ENCODE measurements at places on chromosomes 5 and 9. TPM values are rescaled to one million over a fixed set of nuclear protein-coding genes. Genes with fewer than 3 reads are reported as not detected.
A peak's percentile ranks its signal among the peaks of the same experiment; 100 is the strongest.

DNA sequence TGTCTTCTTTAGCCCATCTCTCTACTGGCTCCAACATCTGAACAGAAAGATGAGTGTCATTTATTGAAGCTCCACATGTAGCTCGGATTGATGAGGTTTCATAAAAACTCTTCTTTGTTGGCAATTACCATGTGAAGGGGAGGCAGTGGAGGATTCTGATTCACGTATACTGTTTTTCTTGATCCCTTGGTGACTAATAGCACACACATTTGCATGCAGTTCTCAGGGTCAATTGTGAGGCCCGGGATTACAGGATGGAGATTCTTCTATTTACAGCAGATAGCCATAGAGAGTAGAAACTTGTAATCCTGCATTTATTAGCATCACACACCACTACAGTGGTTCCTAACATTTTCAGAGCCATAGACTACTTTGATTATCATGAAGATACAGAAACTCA lies 133.2 kb upstream of the MARCHF11 start:
- H3K27ac ChIP-seq: no peak overlapping the region
- no peaks in the 10 kb centered on the region for H3K4me1 ChIP-seq
- DNase-seq: no peak

GRCh38 chr9:97441729-97442128 lies 29.8 kb downstream of the TDRD7 start:
- H3K4me1 ChIP-seq: no peaks in the 10 kb centered on the region
- H3K4me3 ChIP-seq: no peak overlapping the region

DNA sequence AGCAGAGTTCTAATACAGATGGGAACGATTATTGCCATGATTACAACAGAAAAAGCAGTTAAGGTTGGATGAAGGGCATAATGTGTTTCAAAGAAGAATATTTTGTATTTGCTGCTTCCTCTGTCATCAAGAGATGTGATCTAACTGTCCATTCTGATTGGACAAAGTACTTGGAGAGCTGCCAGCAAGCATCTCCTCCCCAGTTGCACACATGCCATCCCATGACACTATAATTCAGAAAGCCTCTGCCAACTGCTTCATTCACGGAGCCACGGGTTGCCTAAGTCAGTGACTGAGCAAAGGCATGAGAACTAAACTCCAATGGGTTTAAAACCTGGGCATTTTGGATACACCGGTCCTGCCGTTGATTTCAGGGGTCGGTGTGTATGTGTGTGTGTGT lies 253.8 kb downstream of the CRB2 start:
- no peak overlapping the region for H3K4me3 ChIP-seq
- no peak overlapping the region for H3K27ac ChIP-seq
- H3K36me3 ChIP-seq: no peaks in the 10 kb centered on the region
- H3K4me1 ChIP-seq: no peaks in the 10 kb centered on the region
- H3K27me3 ChIP-seq: no peaks in the 10 kb centered on the region

GRCh38 chr9:36136894-36137391 lies 410 bp downstream of the GLIPR2 start:
- no peaks in the 10 kb centered on the region for H3K36me3 ChIP-seq
- H3K4me3 ChIP-seq: peak overlapping the region; percentile 87
- peak overlapping the region; percentile 90 for H3K27ac ChIP-seq

GRCh38 chr5:83924891-83925290 lies 204.2 kb upstream of the HAPLN1 start:
- H3K27ac ChIP-seq: no peak overlapping the region
- H3K4me3 ChIP-seq: no peak overlapping the region
- no peaks in the 10 kb centered on the region for H3K36me3 ChIP-seq

DNA sequence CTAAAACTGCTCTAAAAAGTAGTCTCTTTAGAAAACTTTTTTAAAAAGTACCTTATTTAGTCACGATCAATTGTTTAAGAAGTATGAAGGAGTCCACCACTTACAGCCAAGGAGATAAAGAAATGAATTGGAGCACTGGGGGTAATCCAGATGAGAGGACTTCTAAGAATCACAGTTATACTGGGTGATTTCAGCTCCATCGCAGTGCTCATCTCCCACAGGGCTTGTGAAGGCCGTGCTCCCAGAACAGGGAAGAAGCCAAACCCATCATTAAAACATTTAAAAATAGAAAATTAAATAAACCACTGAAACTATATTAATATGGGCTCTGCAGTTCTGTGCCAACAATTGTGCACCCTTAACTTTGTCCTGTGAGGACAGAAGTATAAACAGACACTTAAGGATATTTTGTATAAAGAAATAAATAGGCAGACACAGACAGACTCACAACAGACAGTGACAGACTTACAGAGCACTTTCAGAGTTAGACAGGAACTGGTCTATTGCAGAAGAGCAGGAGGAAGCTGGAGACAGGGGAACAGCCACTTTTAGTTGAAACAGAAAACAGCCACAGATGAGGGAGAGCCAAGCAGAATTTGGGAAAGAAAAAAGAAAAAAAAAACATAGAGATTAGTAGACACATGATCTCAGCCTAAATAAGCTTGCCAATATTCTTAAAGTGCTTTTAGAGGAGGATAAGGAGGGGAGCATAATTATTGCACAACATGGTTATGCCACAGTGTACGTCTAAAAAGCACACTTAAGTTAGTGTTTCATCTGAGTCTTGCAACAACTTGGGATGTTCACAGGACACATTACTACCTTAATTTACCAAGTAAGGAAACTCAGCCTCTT lies 81.8 kb downstream of the FBXO38 start:
- no peaks in the 10 kb centered on the region for H3K27me3 ChIP-seq
- peaks cover 29% of the 10 kb centered on the region for H3K4me1 ChIP-seq
- no peaks in the 10 kb centered on the region for H3K36me3 ChIP-seq
- no peak for DNase-seq
- no peak overlapping the region for H3K4me3 ChIP-seq
- H3K27ac ChIP-seq: peak overlapping the region; percentile 9

GRCh38 chr9:26131886-26132285 lies 453.6 kb upstream of the TUSC1 start:
- H3K4me3 ChIP-seq: no peak overlapping the region
- H3K36me3 ChIP-seq: no peaks in the 10 kb centered on the region
- H3K27ac ChIP-seq: no peak overlapping the region
- no peaks in the 10 kb centered on the region for H3K4me1 ChIP-seq
- DNase-seq: no peak
- no peaks in the 10 kb centered on the region for H3K27me3 ChIP-seq

DNA sequence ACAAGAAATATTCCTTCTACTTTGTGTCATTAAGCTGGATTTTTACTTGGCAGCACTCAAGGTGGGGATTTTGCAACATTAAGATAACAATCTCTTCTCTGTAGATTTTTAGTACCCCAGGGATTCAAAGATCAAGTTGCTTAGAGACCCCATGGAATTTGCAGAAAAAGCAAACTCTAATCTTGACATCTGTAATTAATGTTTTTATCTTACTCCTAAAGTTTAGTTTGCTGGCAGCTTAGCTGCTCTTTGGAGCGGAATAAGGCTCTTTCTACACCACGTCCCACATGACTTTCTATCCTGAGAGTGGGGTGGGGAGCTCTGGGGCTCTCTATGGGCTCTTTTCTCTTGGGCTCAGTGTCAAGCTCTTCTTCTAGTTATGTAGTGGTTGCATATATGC lies 21.7 kb upstream of the SPDL1 start:
- no peaks in the 10 kb centered on the region for H3K4me1 ChIP-seq
- no peaks in the 10 kb centered on the region for H3K36me3 ChIP-seq
- H3K27ac ChIP-seq: no peak overlapping the region
- DNase-seq: no peak
- H3K27me3 ChIP-seq: no peaks in the 10 kb centered on the region
- H3K4me3 ChIP-seq: no peak overlapping the region

DNA sequence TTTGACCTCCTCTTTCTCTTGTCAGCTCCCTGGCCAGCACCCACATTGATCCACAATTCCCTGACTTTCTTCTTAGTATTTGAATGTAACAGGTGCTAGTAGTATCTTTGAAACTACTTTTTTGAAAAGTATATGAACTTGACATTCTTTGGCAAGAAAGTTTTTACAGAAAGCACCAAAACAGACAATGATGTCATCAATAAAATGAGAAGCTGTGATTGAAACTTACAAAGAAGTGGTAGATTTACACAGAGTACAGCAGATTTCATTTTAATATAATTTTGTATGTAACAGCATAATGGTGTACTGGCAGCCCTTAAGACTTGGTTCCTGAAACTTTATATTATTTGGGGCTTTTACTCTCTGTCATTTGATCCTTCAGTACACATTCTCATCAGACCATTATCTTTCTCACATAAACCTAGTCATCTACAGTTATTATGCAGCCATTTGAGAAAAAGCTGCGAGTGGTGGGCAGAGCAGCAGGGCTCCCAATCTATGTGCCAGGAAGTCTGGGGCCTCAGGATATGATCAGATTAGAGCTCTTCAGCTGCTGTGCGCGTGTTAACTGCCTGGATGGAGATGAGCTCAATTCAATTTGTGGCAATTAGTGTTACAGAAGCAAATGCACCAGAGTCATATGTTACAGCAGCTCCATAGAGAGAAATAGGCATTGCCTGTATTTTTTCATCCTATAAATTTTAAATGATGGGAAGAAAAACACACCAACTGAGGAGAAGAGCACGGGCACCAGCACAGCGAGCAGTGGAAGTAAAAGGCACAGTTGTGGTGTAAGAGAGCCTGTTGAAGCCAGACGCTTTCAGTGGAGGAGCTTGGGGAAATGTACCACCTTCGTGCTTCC lies 126.1 kb downstream of the STARD4 start:
- no peaks in the 10 kb centered on the region for H3K4me1 ChIP-seq
- H3K27me3 ChIP-seq: no peaks in the 10 kb centered on the region
- no peak overlapping the region for H3K27ac ChIP-seq

DNA sequence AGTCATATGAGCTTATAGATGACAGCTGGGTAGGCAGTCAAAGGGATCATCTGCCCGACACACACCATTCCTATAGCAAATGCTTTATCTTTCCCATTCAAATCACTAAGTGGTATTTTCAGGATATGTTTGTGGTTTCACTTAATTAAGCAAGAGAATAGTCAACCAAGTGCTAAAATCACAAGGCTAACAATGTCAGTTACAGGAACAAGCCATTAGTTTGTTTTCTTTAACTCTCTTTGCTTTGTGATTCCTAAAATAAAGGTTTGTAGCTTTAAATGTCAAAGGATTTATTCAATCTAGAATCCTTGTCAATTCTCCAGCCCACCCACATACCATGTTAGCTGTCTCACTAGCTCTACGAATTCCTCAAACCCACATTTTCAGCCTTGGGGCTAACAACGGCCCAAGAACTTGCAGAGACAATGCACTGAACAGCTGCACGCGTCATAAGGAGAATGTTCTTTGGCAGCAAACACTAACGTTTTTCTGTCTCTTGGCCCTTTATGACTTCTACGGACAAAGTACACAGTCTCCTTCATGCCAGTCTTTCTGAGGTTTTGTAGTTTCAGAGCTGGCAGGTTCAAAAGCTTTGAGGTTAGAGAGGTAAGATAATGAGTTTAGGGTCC lies 56.6 kb downstream of the ELAVL2 start:
- H3K4me1 ChIP-seq: peaks cover 4% of the 10 kb centered on the region
- no peaks in the 10 kb centered on the region for H3K27me3 ChIP-seq
- H3K27ac ChIP-seq: no peak overlapping the region
- DNase-seq: no peak
- no peaks in the 10 kb centered on the region for H3K36me3 ChIP-seq
- no peak overlapping the region for H3K4me3 ChIP-seq

- no peaks in the 10 kb centered on the region for H3K36me3 ChIP-seq
- H3K27ac ChIP-seq: no peak overlapping the region
- H3K4me3 ChIP-seq: no peak overlapping the region
- H3K4me1 ChIP-seq: no peaks in the 10 kb centered on the region
- no peaks in the 10 kb centered on the region for H3K27me3 ChIP-seq
These were observed 58.4 kb upstream of the MARCHF11 start for GRCh38 chr5:16238018-16238417.

DNA sequence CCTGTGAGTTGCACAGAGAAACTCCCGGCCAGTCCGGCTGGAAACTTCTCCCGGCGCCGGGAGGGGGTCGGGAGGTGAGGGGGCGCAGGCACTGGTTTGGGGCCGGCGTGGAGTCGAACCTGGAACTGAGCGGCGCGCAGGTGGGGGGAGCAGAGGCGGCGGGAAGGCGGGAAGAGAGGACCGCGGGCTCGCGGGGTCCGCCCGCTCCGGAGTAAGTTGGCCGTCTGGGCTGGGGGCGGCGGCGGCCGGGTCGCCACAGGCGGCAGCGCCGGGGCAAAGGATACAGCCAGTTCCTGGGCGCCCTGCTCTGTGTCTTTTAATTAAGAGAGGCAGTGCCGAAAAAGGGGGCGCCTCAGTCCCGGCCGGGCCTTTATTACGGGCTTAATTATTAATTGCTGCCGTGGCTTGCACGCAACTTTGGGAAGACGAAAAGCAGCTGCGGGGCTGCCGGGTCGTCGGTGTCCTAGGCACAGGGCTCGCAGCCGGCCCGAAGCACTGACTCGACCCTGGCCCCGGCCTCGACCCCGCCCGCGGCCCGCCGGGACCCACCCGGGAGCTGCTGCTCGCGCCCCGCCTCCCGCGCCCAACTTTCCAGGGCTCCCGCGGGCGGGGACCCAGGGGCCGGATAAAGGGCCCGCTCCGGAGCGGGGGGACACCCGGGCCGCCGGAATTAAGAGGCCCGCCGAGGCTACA lies 1.1 kb downstream of the NTNG2 start:
- H3K36me3 ChIP-seq: no peaks in the 10 kb centered on the region
- peaks cover 96% of the 10 kb centered on the region for H3K27me3 ChIP-seq
- no peak for DNase-seq
- H3K4me1 ChIP-seq: peaks cover 41% of the 10 kb centered on the region
- H3K27ac ChIP-seq: no peak overlapping the region
- peak overlapping the region; percentile 76 for H3K4me3 ChIP-seq

- H3K27ac ChIP-seq: peak overlapping the region; percentile 19
- peaks cover 34% of the 10 kb centered on the region for H3K4me1 ChIP-seq
- H3K4me3 ChIP-seq: no peak overlapping the region
- H3K36me3 ChIP-seq: peaks cover 71% of the 10 kb centered on the region
- no peaks in the 10 kb centered on the region for H3K27me3 ChIP-seq
- DNase-seq: no peak
These were observed 65.3 kb downstream of the GRAMD2B start for GRCh38 chr5:126488443-126489065.

DNA sequence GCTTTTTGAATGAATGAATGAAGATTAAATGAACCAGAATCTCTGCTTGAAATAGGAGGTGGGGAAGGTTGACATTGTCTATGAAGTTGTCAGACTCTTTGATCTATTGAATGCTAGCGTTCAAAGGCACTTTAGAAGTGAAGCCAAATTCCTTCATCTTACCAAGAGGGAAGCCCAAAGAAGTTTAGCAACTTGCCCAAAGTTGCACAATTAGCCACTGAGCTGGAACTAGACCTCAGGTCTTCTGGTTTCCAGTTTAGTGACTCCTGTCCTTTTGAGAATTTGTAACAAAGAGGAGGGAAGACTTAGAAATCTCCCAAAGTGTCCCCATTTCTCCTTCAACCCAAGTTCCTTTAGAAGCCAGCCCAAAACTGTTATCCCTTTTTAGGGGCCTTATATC lies 20.7 kb upstream of the SLC1A3 start:
- no peaks in the 10 kb centered on the region for H3K27me3 ChIP-seq
- H3K4me1 ChIP-seq: no peaks in the 10 kb centered on the region
- DNase-seq: no peak
- no peak overlapping the region for H3K4me3 ChIP-seq

- H3K27me3 ChIP-seq: no peaks in the 10 kb centered on the region
- H3K4me1 ChIP-seq: peaks cover 15% of the 10 kb centered on the region
- no peaks in the 10 kb centered on the region for H3K36me3 ChIP-seq
- H3K27ac ChIP-seq: no peak overlapping the region
- H3K4me3 ChIP-seq: no peak overlapping the region
- DNase-seq: no peak
These were observed 4.8 kb downstream of the SLC23A1 start for GRCh38 chr5:139378101-139378825.

SLC6A19 gene
- total RNA-seq: not detected

C9 gene
- not detected for total RNA-seq

ARL14EPL gene
- total RNA-seq: not detected

KIF24 gene
- total RNA-seq: 1.5 TPM

SLC46A2 gene
- not detected for total RNA-seq

DMRT3 gene
- total RNA-seq: not detected

C9orf153 gene
- not detected for total RNA-seq

HCN1 gene
- 0.57 TPM for total RNA-seq
